ENCODE measurements at places on chromosomes 1 and 21.

GRCh38 chr1:229563241-229563640 is 4.7 kb upstream of the ABCB10 start:
- DNase-seq = no peak

- DNase-seq = no peak
These were observed 137.8 kb downstream of the HIVEP3 start for GRCh38 chr1:41780916-41781315.

DNA sequence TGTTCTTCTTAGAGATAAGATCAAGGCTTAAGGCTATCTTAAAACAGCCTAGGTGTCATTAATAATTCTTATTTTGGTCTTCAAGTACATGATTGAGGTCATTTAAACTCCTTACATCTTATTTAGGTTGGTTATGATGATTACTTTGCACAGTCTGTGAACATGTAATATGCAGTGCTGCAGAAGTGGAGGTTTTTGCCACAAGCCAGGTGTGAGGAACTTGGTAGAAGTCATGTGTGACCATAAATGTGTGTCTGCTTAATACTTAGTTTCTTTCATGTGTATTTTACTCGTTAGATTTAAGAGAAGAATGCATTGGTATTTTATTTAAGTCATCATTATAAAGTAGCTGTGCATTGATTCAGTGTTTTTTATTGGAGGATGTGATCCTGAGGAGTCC is 10.1 kb downstream of the ATG4C start:
- peak; percentile 12 for DNase-seq

DNA sequence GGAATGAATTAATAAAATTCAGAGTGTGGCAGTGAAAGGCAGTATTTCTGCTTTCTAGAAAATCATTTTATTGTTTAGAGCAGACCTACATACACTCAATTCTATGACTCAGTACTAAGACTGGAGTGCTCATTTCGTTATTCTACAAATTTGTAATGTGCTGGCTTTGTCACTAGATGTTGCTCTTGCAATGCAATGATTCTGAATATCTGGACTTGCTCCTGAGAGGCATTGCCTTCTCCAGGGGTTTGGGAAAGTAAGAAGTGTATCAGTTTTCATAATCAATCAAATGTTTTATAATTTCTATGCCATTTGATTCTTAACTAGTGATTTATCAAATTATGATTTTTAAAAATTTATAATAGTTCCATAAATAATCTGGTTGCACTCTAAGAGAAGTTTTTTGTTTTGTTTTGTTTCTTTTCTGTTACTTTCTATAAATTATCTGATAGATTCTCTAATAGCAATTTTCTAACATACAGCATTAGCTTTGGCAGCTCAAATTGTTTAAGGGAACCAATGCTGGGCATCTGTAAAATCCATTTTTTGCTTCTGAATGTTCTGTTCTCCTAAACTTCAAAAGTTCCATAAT is 280.5 kb upstream of the SGIP1 start:
- DNase-seq = peak; percentile 73

- DNase-seq = no peak
These were observed 271.6 kb upstream of the SGIP1 start for GRCh38 chr1:66262208-66262963.

DNA sequence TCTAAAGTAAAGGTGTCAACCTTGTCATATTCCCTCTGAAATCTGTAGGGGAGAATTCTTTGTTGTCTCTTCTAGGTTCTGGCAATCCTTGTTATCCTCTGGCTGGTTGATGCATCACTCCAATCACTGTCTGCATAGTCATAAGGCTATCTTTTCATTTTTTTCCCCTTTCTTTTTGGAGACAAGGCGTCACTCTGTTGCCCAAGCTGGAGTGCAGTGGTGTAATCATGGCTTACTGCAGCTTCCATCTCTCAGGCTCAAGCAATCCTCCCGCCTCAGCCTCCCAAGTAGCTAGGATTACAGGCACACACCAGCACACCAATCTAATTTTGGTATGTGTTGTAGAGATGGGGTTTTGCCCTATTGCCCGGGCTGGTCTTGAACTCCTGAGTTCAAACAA is 12.9 kb downstream of the DPYD start:
- DNase-seq = no peak

- DNase-seq = peak; percentile 11
These were observed 61.9 kb downstream of the WNT9A start for GRCh38 chr1:227885648-227886502.

GRCh38 chr21:45304945-45305344 is 17.2 kb upstream of the POFUT2 start:
- peak; percentile 22 for DNase-seq

- no peak for DNase-seq
These were observed 114.1 kb downstream of the CSMD2 start for GRCh38 chr1:34050709-34051485.

DNA sequence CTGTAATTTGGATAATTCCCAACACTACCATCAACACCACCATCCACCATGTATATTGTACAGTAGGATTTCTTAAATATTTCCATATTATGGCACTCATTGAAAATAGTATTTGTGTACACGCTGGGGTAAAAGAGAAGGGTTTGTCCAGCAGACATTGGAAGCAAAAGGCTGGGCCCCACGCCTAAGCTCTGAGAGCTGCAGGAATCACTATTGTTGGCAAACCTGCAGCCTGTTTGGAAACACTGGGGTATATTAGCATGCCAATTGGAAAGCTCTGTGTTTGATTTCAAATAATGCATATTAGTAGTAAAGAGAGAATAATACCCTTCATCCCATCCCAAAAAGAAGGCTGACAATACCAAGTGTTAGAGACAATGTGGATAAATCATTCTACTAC is 81.5 kb upstream of the DPYD start:
- DNase-seq = no peak

DNA sequence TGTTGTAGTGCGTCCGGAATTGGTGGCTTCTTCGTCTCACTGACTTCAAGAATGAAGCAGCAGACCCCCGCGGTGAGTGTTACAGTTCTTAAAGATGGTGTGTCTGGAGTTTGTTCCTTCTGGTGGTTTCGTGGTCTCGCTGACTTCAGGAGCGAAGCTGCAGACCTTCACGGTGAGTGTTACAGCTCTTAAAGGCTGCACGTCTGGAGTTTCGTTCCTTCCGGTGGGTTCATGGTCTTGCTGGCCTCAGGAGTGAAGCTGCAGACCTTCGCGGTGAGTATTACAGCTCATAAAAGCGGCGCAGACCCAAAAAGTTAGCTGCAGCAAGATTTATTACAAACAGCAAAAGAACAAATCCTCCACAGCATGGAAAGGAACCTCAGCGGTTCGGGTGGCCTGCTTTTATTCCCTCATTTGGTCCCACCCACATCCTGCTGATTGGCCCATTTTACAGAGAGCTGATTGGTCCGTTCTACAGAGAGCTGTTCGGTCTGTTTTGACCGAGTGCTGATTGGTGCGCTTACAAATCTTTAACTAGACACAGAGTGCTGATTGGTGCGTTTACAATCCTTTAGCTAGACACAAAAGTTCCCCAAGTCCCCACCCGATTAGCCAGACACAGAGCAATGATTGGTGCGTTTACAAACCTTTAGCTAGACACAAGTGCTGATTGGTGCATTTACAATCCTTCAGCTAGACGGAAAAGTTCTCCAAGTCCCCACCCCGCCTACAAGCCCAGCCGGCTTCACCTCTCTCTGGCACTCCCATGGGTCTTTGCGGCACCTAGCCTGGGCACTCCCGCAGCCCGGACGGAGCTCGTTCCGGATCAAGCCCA is 49.6 kb upstream of the KRTAP19-8 start:
- DNase-seq = no peak

DNA sequence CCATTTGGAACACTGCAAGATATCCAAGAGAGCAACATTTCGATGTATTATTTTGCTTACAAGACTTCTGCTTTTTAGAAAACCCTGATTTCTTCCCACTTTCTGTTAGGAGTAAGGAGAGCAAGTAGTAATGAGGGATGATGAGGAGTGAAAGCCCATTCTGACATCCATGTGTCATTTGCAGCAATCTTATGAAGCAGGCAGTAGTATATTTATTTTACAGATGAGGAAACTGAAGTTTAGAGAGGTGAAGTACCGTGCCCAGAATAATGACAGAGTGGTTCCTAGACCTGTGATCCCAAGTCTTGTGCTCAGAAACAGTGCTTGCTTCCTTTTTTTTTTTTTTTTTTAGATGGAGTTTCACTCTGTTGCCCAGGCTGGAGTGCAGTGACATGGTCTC is 7.1 kb upstream of the ZSCAN20 start:
- no peak for DNase-seq

GRCh38 chr1:81812712-81813111 is 12.0 kb downstream of the ADGRL2 start:
- DNase-seq = no peak

- no peak for DNase-seq
These were observed 47.7 kb downstream of the PRDM15 start for GRCh38 chr21:41831453-41831831.

- no peak for DNase-seq
These were observed 126.8 kb upstream of the ZNF644 start for GRCh38 chr1:91148641-91149069.

DNA sequence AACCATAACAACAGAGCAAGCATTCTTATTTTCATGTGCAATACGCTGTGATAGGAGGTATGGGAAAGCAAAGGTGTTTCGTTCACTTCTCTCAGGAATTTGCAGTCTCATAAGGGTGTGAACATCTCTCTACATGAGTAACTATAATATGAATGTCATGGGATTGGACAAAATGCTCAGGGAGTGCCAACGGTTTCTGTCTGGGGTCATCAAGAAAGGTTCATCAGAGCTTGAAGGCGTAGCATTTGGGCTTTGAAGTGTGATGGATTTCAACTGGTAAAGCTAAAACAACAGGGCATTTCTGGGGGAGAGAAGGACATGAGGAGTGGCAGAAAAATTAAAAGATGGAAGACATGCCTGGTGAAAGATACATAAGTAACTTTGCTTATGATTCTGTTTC is 32.4 kb downstream of the GREM2 start:
- DNase-seq = no peak

DNA sequence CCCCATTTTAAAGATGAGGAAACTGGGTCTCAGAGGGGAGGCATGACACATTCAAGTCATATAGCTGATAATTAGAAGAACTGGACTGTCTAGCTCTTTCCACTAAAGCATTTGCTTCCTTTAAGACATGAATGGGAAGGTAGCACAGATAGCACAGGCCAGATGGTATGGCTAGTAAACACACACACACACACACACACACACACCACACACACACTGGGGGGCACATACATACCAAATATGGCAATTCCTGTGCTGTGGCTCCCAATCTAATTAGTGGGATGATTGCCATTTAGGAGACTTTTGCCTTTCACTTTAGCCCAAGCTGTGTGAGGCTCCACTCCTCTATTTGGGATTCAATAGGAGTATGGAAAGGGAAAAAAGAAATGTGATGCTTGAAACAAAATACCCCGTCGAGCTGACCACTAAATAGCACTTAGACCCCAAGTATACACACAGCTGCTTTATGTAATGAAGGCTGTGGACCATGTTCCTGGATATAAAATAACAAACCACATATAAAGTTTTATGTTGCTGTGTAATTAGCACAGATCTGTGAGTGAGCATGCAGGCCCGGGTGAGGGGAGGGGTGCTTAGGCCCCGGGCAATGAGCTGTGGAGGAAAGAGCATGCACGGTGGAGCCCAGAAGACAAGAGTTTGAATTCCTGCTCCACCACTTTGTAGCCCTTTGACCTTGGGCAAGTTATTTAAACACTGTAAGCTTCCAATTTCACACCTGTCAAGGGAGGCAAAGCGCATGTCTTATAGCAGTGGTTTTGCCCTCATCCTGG is 6.8 kb upstream of the TRABD2B start:
- DNase-seq = no peak

GRCh38 chr1:151447696-151448095 is 11.6 kb downstream of the POGZ start:
- no peak for DNase-seq

DNA sequence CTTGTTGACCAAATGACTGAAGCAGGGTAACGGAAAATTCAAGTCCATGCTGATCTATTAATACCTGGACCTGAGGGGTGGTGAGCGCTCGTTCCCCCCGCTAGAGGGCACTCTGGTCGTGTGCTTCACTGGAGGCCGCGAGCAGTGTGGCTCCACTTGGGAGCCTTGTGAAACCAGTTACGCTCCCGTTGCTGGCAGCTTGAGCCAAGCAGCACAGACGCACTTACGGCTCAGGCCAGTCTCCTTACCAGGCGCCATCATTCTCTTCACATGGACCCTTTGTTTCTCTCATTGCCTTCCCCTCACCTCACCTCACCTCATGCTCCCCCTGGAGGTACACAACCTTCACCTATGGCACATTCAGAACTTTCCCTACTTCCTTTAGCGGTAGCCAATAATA is 49.7 kb upstream of the TSPAN2 start:
- DNase-seq = peak; percentile 48

GRCh38 chr21:26438976-26439375 is 134.1 kb downstream of the CYYR1 start:
- no peak for DNase-seq

DNA sequence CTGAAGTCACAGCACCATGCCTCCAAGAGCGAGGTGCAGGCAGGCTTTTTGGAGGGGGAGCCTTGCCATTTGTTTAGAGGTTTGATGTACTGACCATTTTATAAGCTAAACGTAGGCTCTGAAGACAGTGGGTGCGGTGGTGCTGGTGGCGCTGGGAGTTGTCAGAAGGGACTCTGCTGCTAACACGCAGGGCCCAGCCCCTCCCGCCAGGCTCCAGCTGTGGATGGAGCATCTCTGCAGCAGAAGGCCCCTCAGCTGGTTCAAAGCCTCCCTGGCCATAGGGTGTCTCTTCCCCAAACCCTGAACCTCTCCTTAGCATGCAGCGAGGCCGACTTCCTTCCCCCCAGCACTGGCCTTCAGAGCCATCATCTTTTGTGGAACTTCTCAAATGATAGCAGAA is 105.3 kb downstream of the AJAP1 start:
- DNase-seq = no peak

DNA sequence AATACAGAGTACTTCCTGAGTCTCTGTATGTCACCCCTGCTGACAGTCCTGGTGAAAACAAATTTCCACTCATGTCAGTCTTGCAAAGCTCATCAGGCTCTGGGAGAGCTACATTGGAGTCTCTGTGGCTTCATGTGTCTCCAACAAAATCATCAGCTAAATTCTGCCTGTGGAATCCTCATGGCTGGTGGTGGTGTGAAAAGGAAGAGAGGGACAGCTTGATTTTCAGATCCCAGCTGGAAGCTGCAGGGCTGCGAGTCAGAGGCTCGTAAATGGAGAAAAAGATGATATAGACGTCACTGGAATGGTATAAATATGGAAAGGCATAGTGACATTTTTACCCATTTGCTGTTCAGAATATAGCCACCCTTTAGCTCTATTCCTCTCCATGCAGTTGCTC is 150.2 kb downstream of the ASTN1 start:
- DNase-seq = no peak
